ENCODE measurements at places on chromosomes 12 and 14.
A peak's percentile ranks its signal among the peaks of the same experiment; 100 is the strongest.

GRCh38 chr14:97120611-97121031 lies 323.4 kb downstream of the VRK1 start:
- no peak overlapping the region for H3K27ac ChIP-seq
- no peaks in the 10 kb centered on the region for H3K4me1 ChIP-seq
- no peaks in the 10 kb centered on the region for H3K36me3 ChIP-seq

GRCh38 chr12:85076688-85077430 lies 40.7 kb downstream of the LRRIQ1 start:
- DNase-seq = no peak
- no peak overlapping the region for H3K27ac ChIP-seq
- H3K36me3 ChIP-seq = no peaks in the 10 kb centered on the region
- no peaks in the 10 kb centered on the region for H3K4me1 ChIP-seq
- no peak overlapping the region for H3K4me3 ChIP-seq

GRCh38 chr12:57175428-57176138 lies 28.2 kb upstream of the LRP1-AS start:
- H3K36me3 ChIP-seq = peaks cover 32% of the 10 kb centered on the region
- no peaks in the 10 kb centered on the region for H3K27me3 ChIP-seq
- H3K4me1 ChIP-seq = no peaks in the 10 kb centered on the region
- DNase-seq = peak; percentile 82
- H3K4me3 ChIP-seq = no peak overlapping the region
- no peak overlapping the region for H3K27ac ChIP-seq

GRCh38 chr14:72033365-72033764 lies 101.1 kb downstream of the RGS6 start:
- no peaks in the 10 kb centered on the region for H3K4me1 ChIP-seq
- no peak overlapping the region for H3K4me3 ChIP-seq
- no peak for DNase-seq
- no peaks in the 10 kb centered on the region for H3K36me3 ChIP-seq
- no peak overlapping the region for H3K27ac ChIP-seq

GRCh38 chr12:27515671-27516070 lies 8.3 kb upstream of the PPFIBP1 start:
- H3K36me3 ChIP-seq = no peaks in the 10 kb centered on the region
- H3K27ac ChIP-seq = no peak overlapping the region
- H3K4me1 ChIP-seq = no peaks in the 10 kb centered on the region
- no peak overlapping the region for H3K4me3 ChIP-seq
- DNase-seq = no peak

All from liver (tissue), 10 donors.